ENCODE measurements at places on chromosomes 16 and 17.

GRCh38 chr16:11395008-11395948, 50.0 kb downstream of the RMI2 start:
- no peak for DNase-seq

DNA sequence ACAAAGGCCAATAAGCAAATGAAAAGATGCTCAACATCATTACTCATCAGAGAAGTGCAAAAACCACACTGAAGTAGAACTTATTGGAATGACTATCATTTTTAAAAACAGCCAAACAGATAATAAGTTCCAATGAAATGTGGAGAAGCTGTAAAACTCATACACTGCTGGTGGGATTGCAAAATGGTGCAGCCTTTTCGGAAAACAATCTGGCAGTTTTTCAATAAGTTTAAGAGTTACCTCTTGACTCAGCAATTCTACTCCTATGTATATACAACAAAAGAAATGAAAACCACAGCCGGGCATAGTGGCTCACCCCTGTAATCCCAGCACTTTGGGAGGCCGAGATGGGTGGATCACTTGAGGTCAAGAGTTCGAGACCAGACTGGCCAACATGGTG, 49.3 kb downstream of the AKAP10 start:
- peak; percentile 85 for DNase-seq

DNA sequence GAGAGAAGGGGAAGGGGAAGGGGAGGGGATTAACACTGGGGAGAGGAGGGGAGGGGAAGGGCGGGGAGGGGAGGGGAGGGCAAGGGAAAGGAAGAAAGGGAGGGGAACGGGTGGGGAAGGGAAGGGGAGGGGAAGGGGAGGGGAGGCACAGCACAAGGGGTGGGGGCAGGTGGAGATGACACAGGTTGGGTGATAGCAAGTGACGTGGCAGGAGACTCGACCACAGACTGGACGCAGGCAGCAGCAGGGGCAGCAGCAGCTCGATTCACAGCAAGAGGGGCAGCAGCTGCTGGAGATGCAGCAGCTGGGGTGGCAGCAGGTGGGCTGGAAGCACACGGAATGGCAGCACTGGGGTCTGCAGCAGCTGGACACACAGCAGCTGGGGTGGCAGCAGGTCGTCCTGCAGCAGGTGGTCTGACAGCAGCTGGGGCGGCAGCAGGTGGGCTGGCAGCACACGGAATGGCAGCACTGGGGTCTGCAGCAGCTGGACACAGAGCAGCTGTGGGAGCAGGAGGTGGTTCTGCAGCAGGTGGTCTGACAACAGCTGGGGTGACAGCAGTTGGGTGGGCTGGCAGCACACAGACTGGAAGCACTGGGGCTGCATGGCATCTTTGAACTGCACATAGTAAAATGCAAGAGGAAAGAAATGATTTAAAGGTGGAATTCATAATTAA, at the start of gene KRTAP4-16:
Gene KRTAP4-16 (minus strand): TSS at position 624 of the 674 bp plus-strand sequence. CDS start 0 bp downstream, at position 624.
- no peak for DNase-seq

DNA sequence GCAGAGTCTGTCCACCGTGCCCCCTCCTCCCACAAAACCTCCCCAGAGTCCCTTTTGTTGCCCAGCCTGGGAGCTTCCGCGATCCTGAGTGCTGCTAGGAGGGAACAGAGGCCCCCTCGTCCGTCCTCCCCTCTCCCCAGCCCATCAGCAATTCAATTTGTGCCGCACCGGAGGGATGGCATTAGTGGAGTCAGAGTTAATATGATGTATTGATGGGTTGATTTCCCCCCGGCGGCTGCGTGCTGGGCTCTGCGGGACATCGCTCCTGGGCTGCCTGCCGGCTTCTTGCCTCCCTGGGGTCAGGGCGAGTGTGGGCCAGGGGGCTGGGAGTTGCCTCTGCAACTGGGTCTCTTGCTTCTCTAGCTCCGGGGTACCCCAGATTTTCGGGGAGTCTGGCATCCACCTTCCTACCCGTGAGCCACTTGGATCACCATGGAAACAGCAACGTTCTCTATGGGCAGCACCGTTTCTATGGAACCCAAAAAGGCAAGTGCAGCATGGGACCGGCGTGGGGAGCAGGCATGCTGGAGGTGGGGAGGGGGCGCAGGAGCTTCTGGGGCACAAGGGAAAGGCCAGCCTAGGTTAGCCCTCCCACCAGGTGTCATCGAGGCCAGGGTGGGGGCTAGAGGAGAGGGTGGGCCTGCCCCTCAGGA, 42.9 kb downstream of the BAHCC1 start:
- DNase-seq: no peak

DNA sequence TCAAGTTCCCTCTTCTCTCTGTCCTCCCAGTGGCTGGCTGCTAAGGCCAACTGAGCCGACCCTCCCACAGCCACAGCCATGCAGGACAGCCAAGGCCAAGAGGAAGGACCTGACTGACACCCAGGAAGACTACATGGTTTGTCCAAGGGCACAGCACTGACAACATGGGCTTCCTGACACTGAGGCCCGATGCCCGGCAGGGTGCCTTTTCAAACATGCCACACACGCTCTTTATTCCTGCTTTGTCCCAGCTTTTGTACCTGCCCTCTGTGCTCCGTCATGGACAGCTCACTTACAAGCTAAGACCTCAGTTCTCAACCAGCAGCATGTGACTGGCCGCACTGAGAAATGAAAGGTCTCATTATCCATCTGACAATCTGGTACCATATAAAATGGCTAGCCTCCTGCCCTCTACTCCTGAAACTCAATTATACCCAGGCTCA, 45.8 kb downstream of the TEX2 start:
- no peak for DNase-seq

- DNase-seq: peak; percentile 82
Observed at GRCh38 chr17:17398188-17398942, 78.4 kb upstream of the MED9 start.

DNA sequence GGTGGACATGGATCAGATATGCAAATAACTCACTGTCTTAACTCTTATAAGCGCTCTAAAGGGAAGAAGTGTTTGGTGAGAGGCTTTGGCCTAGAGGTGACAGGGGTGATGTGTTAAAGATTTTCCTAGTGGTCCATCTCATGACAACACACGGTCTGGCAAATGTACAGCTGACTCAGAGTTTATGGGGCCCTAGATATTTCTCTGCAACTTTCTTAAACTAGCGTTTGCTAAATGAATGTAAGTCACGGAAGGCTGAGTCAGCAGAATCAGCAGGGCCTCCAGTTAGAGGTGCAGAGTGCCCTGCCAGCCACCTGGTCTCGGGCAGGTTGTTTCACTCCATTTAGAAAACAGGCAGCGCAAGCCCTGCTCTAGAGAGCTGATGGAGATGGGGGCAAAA, 40.1 kb downstream of the CLEC16A start:
- peak; percentile 75 for DNase-seq

DNA sequence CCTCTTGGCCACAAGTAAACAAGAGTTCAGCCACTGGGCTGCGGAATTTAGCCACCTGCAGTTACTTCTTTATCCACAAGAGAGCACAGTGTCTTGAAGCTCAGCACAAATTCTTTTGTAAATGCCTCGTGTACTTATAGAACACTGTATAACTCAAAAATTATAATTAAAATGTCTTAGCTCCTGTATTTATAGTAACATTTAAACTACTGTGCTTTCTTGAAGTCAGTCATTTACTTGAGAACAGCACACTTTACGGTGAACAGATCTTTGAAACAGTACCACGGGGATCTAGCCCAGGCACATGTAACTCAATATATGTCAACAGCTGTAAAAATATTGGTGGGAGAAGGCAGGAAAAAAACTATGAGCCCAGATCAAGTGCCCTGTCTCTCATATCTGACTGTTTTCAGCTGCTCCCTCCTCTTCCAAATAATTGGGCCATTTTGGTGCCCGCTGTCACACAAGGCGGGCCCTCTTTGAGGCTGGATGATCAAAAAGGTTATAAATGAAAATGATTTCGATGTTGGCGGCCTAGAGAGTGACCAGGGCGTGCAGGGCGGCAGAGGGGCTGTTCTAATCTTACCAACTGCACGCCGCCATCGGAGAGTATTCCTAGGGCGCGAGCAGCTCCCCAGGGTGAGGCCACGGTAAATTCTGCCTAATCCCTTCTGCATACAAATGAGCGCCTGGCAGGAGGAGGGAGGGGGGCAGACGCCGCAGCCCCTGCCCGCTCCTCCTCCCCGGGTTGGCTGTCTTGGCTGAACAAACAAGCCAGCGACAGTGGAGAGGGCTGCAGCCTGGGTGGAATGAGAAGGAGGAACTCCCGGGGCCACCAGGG, 183.2 kb downstream of the C16orf78 start:
- DNase-seq: no peak

DNA sequence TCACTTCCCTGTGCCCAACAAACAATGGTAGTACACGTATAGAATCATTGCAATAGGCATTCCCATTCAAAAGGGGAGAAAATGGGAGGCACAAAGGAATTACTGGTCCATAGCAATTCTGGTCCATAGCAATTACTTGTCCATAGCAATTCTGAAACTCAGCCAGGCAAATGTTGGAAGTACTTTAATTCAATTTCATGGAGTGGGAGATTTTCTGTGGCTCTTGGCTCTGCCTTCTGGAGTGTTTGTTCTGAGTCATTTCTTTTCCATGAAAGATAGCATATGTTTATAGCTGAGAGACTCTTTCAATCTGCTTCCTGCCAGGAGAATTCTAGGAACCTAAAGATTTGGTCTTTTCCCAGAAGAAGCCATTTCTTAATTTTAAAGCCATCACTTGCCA, 182.8 kb upstream of the ELAC2 start:
- no peak for DNase-seq

DNA sequence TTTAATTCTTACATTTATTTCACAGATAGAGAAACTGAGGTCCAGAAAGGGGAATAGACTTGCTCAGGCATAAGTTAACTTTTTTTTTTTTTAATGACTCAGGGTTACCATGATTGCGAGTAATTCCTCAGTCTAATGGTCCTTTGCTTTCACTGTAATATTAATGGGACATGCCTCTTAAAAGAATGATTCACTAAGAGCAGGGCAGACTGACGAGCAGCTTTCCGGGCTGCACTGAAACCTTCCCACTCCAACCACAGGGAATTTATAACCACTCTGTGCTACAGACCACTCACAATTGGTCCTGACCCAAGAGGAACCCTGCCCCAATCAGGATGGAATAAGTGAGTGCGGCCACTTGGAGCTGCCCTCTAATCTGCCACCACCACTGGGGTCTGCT, 5.7 kb downstream of the HOXB2 start:
- peak; percentile 96 for DNase-seq

- no peak for DNase-seq
Observed at GRCh38 chr17:34886831-34887230, 74.4 kb downstream of the CCT6B start.

- no peak for DNase-seq
Observed at GRCh38 chr17:50194934-50195865, 6.2 kb downstream of the COL1A1 start.

DNA sequence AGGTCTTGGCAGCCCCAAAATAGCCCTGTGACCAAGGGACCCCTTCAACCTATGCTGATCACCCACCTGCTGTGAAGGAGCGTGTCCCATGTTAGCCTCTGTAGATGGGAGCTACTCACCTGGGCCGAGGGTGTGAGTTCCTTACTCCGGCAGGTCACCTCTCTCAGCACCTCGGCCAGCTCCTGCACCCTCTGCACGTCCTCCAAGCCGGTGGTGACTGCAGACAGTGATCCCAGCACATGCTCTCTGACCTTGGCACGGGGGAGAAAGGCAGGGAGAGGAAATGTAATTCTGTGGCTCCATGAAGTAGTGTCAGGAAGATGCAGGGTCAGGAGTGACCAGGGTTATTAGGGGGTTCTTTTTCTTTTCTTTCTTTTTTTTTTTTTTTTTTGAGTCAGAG, 67.7 kb upstream of the BCO1 start:
- DNase-seq: no peak

DNA sequence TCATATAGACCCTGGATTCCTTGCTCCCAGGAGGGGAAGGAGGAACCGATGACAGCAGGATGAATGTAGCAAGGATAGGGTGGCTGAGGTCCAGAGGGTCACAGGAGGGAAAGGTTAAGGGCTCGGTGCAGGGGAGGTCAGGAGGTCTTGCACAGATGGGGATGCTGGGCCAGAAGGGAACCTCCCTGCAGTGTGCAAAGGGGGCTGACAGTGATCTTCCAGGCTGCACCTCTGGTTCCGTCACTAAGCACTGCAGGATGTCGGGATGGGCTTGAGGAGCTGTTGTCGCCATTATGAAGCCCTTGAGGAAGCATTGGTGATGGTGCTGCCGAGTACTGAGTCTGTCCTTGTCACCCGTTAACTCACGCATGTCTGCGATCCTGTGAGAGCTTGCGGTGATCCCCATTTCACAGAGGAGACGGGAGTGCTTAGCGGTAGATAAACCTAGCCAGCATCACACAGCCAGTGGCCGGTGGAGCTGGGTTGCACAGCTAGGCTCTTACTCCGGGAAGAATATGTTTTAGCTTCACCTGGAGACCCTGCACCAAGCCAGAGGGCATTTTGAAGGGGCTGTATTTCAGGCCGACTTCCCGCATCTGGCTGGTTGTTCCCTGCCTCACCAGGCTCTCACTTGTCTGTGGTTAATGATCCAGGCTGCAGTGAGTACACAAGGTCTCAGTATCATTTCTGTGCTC, 120.4 kb downstream of the SNX29 start:
- DNase-seq: no peak

GRCh38 chr16:1108299-1109252, 12.5 kb upstream of the C1QTNF8 start:
- DNase-seq: no peak

GRCh38 chr17:79038545-79039135, 14.7 kb downstream of the C1QTNF1 start:
- peak; percentile 99 for DNase-seq

DNA sequence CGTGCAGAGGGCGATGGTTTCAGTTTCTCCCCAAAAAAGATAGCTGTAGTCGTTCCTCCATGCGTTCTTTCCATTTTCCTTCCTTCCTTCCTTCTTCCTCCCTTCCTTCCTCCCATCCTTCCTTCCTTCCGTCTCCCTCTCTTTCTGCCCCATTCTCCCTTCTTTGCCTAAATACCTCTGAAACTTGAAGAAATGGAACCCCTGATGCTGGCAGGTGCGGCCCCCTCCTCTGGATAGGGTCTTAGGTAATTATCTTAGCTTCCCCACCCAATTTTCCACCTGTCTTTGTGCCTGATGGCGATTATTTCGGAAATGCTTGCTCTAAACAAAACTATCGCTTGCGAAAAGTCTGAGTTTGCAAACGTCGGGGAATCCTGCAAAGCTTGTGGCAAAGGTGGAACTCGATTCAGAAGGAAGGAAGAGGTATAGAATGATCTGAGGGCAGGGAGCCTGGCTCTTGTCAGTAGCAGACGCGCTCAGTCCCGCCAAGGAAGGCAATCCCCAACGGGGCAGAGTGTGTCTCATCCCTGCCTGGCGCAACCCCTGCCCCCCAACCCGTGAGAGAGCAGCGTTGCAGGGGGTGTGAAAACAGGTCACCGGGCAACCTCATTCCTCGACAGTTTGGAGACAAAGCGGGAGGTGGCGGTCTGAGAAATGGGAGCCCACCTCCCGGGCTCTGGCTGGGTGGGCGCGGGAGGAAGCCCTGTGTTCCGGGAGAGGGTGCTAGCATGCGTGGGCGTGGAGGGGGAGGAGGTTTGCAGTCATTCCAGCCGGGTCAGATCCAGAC, 2.9 kb upstream of the CBX8 start:
- no peak for DNase-seq

DNA sequence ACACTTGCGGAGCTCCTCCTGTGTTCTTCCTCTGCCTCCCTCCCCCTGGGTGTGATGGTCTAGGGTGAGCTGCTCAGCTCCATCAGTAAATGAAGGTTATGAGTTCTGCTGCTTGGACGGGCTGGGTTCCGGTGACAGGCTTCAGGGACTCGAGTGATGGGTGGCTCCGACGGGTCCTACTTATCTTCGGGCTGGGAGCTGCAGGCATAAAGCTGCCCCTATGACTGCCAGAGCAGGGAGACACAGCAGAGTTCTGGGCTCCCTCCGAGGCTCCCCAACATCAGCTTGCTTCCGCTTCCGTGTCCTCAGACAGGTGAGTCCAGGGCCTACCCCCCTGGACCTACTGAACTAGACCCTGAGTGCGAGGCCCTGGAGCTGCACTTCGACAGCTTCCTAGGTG, 11.3 kb upstream of the MLKL start:
- no peak for DNase-seq

All from amniotic epithelial cell (primary cell).